Stimulated activated CD8-positive, alpha-beta memory T cell treated with anti-CD3 and anti-CD28 coated beads, Interleukin-15, amount 100 ng/mL, for 24 hours (primary cell): ENCODE measurements at places on chromosomes 2 and 18.

GRCh38 chr2:230496891-230497290 lies 80.9 kb downstream of the SP100 start:
- no peak for DNase-seq

- no peak for DNase-seq
These were observed 80.4 kb downstream of the TGFA start for GRCh38 chr2:70473101-70473722.

- no peak for DNase-seq
These were observed 163.9 kb upstream of the ID2 start for GRCh38 chr2:8517850-8518498.

GRCh38 chr2:226730481-226730880 lies 69.1 kb downstream of the IRS1 start:
- no peak for DNase-seq
